Right cardiac atrium (tissue), 5 donors: ENCODE measurements at places on chromosomes 4 and X. TPM values are rescaled to one million over a fixed set of nuclear protein-coding genes. Genes with fewer than 3 reads are reported as not detected.

DNA sequence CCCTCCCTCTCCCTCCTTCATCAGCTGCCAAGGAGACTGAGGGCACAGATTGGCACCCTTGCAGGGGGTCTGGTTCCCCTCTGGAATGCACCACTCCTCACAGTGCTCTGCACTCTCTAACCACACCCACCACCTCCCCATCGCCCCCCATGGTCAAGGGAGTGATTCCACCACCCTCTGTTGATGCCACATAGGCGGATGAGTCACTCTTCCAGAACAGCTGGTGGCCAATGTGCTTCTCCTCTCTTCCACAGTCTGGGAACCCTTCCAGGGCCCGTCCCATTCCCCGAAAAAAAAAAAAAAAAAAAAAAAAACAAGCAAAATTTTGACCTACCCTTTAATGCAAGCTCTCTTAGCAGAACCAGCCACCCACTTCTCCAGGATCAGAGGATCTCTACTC is 341.3 kb upstream of the KLF3 start:
- DNase-seq = peak; percentile 73

- no peak for DNase-seq
Observed at GRCh38 chr4:4203688-4204400, 22.9 kb downstream of the OTOP1 start.

DNA sequence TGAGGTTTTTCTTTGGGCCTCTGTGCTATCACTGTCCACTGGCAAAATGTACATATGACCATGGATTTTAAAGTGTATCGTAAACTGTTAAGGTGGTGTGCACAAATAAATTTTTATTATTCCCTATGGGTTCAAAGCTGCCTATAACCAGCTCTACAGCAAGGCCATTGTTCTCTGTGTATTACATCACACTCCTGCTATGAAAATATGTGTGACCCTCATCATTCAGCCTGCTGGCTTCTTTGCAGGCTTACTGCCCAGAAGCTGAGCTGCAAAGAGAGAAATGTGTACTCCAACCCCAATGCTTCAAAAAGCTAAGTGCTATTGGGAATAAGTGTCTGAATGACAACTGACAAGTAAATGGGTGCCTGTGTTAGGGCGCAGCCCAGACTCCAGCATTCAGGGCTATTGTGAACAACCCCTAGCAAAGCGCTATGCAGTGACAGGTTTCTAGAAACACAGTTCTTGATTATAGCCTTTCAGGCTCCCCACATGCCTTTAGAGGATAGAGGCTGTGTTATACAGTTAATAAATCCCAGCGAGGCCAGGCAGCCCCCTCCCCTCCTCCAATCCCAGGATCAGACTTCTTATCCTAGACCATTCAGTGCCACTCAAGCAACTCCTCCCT is 220.4 kb upstream of the RADX start:
- no peak for DNase-seq

GRCh38 chr4:109022961-109023360 is 260.1 kb upstream of the ETNPPL start:
- no peak for DNase-seq

GRCh38 chr4:177376024-177376423 is 66.2 kb downstream of the AGA start:
- DNase-seq = no peak

DNA sequence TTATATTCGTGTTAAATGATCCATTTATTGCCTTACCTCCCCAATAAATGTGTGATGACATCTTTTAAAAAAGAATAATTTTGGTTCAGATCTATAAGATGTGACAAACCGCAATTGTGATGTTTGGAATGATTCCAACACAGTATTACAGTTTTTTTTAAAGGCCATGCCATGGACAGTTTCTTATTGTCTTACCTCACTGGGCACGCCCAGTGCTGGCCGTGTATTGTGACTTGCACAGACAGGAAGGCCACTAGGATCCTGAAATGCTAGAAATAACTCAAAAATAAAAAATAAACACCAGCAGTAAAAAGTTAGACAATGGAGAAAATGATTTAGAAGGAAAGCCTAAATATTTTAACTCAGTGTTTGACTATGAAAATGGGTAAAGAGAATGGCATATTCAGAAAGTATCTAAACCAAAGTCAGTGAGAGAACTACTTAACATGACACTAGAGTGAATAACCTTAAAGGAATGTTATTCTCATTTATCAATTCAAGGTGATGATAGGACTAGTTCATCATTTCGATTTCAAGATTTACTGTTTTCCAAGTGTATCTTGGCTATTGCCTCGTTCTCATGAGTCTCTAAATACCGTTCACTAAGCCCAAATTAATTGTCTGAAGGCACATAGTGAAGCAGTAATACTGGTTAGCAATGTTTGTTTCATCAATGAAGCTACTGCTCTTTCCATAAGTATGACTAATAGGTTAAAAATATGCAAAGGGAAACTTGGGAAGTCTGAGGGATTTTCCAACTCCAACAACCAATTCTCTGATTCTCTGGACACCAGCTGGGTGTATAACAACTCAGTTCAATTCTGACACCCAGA is 46.1 kb upstream of the VEGFC start:
- peak; percentile 66 for DNase-seq

- no peak for DNase-seq
Observed at GRCh38 chr4:53489279-53489889, 101.9 kb downstream of the LNX1 start.

The TSPAN7 gene
- 127 TPM for total RNA-seq

The STOX2 gene
- total RNA-seq = 17.5 TPM

The F8A3 gene
- 0.18 TPM for total RNA-seq

The GPM6B gene
- 16.4 TPM for total RNA-seq
